ENCODE measurements at places on chromosomes 4 and X.

DNA sequence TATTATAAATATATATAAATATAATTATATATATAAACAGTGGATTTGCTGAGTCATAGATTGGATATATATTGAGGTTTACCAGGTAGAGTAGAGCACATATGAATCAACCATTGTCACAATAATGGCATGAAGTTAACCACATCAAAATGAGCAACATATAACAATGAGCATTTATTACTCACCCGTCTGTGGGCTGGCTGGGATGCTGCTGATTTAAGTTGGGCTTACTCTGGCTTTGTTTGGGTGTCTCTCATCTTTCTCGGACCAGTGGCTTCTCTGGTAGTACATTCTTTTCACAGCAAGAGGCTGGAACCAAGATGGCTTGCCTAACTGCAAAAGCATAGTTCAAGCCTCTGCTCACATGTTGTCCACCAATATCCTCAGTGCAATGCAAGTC lies 111.7 kb upstream of the TAPT1 start:
- no peak for DNase-seq

DNA sequence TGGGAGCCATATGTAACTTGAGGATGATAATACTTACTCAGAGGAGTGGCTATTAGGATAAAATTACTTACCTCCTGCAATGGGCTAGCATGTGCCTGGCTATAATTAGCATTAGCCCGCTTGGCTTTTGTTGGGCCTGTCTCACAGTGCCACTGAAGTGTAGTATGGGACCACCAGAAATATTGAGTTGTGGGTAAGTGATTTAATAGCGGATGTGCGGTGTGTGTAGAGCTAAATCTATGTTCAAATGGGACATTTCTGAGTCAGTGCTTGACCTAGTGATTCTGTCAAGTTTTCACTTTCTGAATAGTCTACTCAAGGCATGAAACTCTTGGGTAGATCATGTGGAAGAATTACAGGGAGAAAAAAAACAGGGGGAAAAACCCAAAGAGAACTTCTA lies 3.5 kb upstream of the CLNK start:
- no peak for DNase-seq

DNA sequence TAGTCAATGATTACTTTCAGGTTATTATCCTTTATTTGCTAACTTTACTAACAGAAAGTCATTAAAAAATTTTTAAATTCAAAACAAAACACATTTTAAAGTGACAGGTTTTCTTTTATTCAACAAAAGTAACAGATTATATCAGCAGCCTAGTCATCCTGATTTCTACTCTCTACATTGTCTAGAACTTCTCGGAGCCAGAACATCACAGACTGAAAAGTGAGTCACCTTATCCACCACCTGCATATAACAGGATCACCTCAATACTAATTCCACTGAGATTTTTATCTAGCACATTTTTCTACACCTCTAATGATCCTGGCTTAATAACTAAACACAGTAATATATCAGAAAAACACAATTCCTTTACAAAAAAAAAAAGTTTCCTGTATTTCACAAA lies 47.9 kb upstream of the SMARCAD1 start:
- no peak for DNase-seq

DNA sequence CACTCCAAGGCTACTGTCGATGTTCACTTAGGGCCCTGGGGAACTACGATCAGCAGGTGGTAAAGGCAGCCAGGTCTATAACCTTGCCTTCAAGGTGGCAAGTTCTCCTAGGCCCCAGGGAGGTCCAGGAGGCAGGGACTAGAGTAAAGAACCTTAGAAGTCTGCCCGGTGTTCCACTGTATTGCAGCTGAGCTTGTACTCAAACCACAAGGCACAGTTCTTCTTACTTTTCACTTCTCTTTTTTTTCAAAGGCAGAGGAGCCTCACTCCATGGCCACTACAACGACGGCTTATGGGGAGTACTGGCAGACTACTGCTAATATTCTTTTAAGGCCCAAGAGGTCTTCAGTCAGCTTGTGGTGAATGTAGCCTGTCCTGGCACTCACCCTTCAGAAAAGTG lies 78.8 kb upstream of the GPR174 start:
- no peak for DNase-seq

DNA sequence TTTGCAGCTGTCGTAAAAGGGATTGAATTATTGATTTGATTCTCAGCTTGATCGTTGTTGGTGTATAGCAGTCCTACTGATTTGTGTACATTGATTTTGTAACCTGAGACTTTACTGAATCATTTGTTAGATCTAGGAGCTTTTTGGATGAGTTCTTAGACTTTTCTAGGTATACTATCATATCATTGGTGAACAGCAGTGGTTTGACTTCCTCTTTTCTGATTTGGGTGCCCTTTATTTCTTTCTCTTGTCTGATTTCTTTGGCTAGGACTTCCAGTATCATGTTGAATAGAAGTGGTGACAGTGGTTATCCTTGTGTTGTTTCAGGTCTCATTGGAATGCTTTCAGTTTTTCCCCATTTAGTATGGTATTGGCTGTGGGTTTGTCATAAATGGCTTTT lies 8.4 kb downstream of the APOOL start:
- DNase-seq = no peak

DNA sequence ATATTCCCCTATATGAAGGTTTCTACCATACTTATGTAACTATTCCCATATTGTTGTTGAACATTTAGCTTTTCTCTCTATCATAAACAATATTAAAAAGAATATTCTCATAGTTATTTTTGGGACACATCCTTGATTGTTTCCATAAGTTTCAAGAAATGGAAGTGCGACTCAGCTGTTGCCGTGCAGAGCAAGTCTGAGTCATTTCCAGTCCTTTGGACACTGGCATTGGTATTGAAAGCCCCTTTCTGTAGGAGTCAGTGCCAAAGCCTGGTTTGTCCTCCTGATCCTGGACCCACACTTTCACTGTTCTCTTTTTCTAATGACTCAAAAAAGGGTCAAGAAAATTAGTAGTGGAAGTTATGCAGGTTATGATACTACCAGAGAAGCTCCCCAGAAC lies 108.3 kb upstream of the DIAPH2 start:
- DNase-seq = no peak

DNA sequence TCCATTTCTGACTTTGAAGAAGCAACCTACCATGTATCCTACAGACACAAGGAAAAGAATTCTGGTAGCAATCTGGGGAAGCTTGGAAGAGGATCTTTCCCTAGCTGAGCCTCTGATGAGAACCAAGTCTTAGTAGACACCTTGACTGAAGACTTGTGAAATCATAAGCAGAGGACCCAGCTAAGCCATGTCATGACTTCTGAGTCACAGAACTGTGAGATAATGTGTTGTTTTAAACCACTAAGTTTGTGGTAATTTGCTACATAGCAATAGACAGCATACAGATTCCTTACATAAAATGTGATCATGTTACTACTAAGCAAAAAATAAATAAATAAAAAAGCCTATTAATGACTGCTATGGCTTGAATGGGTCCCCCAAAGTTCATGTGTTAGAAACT lies 71.3 kb upstream of the ANKRD50 start:
- DNase-seq = no peak
